ENCODE measurements at places on chromosomes 13 and 19.

GRCh38 chr19:19860756-19861390, 4.8 kb upstream of the ZNF253 start:
- DNase-seq, result no peak

- DNase-seq, result no peak
Observed at GRCh38 chr13:83914368-83914767, 32.1 kb upstream of the SLITRK1 start.

- DNase-seq, result no peak
Observed at GRCh38 chr13:65540175-65540574, 1690.0 kb downstream of the PCDH9 start.

DNA sequence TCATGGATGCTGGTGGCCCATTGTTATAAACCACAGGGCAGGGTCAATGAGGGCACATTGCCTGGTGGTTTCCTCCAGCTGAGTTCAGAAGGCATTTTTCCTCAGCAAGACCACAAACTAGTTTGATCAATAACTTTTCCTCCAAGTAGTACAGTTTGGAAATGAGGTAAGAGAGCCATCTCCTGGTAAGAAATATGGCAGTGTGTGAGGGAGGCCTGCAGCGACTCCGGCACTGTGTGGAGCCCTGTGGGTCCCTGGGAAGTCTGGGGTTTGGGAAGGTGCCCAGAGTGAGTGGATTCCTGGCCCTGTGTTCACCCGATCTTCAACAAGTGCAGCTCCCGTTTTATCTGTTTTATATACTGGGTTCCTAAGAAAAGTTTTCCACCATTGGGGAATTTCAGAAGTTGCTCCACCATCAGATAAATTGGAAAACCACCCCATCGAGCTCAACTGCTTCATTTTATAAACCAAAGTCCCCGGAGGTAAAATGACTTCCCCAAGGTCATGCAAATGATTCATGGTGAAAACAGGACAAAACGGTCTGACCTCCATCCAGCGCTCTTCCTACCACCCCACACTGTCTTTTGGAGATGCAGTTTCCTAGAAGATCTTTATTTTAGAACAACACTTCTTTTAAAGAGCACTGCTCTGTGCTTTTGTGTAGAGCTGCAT, 148.4 kb downstream of the KATNAL1 start:
- DNase-seq, result no peak

- DNase-seq, result peak; percentile 31
Observed at GRCh38 chr19:35935911-35936737, at the start of gene LRFN3. Gene LRFN3, plus strand, starts transcription at chr19:35936374. Its CDS starts 3,052 bp downstream, at chr19:35939426.

GRCh38 chr19:12229990-12230389, 64.7 kb downstream of the ZNF44 start:
- DNase-seq, result no peak

DNA sequence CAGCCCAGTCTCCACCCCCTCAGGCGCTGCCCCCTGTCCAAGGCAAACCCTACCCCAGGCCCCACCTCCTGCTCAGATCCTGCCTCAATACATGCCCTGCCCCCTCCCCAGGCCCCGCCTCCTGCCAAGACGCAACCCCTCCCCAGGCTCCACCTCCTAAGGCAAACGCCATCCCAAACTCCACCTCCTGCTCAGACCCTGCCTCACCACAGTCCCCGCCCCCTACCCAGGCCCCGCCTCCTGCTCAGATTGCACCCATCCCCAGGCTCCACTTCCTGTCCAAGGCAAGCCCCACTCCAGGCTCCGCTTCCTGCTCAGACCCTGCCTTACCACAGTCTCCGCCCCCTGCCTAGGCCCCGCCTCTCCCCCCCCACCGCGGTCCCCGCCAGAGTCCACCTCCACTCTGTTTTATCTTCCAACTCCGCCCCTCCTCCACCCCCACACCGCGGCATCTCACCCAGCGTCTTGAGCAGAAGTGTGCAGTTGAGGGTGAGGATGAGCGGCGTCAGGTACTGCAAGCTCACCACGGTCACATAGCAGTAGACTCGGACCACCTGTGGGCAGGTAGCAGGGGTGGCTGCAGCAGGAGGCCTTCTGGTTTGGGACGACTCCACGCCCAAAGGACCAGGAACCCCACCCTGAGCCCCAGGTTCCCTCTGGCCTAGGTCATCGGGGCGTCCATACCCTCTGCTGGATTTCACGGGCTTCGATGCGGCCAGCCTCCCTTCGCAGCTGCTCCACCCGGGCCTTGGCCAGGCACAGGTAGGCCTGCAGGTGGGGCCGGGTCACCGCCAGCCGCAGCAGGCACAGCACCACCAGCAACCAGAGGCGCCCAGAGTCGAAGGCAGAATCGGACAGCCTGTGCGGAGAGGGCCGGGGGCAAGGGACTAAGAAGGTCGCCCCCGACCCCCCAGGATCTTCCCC, 17.7 kb downstream of the TMEM161A start:
- DNase-seq, result no peak

GRCh38 chr19:29664753-29665214, 477 bp upstream of the PLEKHF1 start:
- no peak for DNase-seq

DNA sequence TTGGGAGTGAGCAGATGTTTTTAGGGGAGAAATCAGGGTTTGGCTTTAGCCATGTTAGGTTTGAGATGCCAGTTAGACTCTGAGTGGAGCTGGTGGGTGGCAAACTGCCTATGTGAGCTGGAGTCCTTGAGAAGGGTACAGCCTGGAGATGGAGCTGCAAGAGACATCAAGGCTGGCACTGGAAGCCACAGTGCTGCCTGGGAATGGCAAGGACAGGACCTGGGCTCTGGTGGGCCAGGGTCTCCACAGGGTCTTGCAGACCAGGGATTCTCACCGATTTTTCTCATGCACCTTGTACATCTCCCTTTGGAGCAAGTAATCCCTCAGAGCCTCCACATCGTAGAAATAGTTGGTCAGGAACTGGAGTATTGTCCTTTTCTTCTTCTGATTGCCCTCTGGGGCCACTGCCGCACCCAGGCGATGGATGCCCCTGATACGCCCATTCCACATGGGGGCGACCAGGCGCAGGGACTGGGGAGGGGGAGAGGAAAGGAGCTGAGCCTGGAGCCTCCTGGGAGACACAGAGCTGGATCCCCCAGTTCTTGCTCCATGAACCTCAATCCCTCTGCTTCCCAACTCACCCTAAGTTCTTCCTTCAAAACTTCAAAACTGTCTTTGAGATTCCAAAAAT, 1.7 kb downstream of the DMAC2 start:
- DNase-seq, result no peak

DNA sequence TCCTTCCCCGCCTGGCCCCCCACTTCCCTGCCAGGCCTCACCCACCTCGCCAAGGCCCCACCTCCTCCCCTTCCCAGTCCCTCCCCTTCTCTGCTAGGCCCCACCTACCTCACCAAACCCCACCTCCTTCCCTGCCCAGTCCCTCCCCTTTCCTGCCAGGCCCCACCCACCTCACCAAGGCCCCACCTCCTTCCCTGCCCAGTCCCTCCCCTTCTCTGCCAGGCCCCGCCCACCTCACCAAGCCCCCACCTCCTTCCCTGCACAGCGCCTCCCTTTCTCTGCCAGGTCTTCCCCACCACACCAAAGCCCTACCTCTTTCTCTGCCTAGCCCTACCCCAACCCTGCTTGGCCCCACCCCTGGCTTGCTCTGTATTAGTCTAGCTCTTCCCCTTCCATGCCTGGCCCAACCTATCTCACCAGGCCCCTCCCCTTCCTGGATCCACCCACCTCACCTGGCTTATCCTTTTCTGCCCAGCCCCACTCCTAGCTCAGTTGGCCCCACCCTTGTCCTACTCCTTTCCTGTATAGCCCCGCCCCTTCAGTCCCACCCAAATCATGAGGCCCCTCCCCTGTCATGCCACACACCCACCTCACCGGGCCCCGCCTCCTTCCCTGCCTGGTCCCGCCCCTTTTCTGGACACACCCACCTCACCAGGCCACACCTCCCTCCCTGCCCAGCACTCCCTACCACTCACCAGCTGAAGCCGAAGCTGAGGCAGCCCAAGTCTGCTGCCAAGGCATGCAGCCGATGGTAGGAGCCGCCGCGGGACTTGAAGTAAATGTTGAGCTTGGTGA, 16.2 kb downstream of the CERS1 start:
- no peak for DNase-seq

GRCh38 chr19:1112268-1113029, 8.7 kb downstream of the GPX4 start:
- DNase-seq, result no peak

GRCh38 chr13:51645154-51645650, 60.9 kb downstream of the WDFY2 start:
- DNase-seq, result no peak

GRCh38 chr13:74158028-74158427, 23.8 kb upstream of the KLF12 start:
- no peak for DNase-seq

DNA sequence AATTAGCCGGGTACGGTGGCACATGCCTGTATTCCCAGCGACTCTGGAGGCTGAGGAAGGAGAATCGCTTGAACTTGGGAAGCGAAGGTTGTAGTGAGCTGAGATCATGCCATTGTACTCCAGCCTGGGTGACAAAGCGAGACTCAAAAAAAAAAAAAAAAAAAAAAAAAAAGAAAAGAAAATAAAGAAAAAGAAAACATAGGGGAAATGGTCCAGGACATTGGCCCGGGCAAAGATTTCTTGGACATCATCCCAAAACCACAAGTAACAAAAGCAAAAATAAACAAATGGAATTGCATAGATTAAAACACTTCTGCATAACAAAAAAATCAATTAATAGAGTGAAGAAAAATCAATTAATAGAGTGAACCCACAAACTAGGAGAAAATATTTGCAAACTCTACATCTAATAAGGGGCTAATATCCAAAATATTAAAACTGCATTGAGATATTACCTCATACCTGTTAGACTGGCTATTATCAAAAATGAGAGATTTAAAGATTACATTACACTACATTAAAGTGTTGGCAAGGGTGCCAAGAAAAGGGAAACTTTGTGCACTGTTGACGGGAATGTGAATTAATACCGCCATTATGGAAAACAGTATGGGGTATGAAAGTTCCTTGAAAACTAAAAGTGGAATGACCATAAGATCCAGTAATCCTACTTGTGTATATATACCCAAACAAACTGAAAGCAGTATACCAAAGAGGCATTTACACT, 18.5 kb upstream of the ABCC4 start:
- DNase-seq, result no peak

DNA sequence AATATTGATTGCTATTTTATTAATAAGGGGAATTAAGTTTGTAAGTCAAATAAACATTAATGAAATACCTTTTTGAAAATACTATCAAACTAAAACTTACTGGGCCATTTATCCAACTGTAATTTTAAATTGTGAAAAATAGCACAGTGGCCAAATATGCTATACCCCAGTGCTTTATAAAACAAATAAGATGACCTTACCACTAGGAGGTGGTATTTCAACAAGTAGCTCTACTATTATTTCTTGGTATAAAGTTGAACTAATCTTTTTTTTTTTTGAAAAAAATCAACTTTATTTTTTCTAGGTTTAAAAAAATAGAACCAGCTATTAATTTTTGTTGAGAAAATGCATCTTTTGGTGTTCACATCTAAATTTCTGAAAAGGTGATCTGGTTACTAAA, 14.7 kb downstream of the LACC1 start:
- no peak for DNase-seq

DNA sequence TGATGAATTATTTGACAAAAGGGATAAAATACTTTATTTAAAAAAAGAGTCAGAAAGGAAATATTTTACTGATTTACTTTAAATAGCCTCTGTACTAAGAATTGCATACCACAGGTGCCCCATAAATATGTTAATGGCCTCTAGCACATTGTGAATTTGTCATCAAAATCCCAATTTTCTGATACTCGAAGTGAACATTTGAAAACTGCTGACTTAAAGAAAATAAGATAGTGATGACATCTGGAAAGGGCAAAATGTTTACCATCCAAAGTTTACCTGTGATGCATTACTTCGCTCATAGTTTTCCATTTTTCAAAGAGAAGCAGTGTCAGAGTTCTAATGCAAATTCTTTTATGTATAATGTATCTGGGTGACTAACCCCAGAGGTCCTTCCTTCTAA, 455.4 kb downstream of the KLF5 start:
- no peak for DNase-seq

DNA sequence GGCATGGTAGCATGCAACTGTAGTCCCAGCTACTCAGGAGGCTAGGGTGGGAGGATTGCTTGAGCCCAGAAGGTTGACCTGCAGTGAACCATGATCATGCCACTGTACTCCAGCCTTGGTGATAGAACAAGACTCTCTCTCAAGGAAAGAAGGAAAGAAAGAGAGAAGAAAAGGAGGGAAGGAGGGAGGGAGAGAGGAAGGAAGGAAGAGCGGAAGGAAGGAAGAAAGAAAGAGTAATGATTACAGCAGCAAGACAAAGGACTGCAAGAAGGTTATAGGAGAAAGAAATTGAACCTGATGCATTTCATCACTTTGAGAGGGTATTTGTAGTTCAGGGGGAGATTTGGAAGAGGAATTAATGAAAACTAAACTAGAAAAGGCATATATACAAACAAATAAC, 155.7 kb downstream of the LACC1 start:
- no peak for DNase-seq

- DNase-seq, result no peak
Observed at GRCh38 chr13:93857126-93857525, 622.4 kb downstream of the DCT start.

GRCh38 chr19:10228920-10229319, 2.2 kb downstream of the S1PR2 start:
- DNase-seq, result no peak

DNA sequence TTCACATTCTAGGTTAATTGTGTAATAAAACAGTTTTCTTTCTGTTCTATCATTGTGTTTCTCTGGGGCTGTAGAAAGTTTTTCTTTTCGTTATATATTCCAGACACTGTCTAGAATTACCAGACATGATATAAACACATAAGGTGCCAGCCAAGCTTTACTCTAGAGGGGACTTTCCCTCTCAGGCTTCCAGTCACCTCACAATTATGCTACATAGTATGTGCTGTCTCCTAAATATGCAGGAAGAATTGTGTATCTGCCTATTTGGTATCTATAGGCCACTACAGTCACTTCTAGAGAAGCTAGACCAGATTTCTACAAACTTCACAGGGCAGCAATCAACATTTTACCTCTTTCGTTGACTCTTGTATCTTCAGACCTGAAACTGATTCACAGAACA, 14.6 kb downstream of the ZNF257 start:
- DNase-seq, result no peak

GRCh38 chr19:9431475-9431874, 3.9 kb downstream of the ZNF266 start:
- DNase-seq, result no peak

DNA sequence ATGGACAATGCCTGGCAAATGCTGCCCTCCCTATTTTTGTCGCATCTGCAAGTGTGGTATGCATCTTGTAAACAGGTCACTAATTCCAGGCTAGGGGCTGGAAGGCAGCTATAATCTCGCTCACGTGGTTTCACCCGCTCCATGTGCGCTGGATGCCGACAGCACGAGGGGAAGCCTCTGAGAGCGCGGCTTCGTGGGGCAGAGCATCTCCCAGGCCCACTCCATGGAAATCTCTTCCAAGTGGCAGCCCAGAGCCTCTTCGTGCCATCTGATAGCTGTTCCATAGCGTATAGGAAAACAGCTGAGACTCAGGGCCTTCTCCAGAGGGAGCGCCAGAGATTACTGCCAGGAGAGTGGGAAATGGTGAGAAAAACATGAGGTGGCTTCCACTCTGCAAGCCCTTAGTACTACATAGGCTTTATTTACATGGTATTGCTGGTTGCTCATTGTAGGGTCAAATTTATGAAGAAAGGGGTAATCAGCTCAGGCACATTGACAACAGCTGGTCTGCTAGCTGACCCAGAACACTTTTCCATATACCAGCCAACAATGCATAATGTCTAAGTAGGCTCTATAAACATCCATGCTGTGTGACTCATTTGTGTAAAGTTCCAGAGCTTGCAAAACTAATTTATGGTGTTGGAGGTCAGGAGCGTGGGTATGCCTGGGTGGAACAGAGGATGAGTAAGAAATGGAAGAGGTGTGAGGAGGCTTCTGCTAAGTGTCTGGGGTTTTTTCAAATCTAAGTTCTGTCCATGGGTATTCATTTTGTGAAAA, 165.2 kb downstream of the SHISA2 start:
- DNase-seq, result no peak

Data from stimulated activated CD8-positive, alpha-beta memory T cell treated with anti-CD3 and anti-CD28 coated beads, Interleukin-12 subunit alpha, Interleukin-12 subunit beta, amount 100 ng/mL, for 4 hours (primary cell).